Aorta (tissue), 5 donors: ENCODE measurements at places on chromosomes 1 and 21. TPM values are rescaled to one million over a fixed set of nuclear protein-coding genes. Genes with fewer than 3 reads are reported as not detected.

Gene OR2T10
- total RNA-seq: not detected

Gene NPHS2
- not detected for total RNA-seq

DNA sequence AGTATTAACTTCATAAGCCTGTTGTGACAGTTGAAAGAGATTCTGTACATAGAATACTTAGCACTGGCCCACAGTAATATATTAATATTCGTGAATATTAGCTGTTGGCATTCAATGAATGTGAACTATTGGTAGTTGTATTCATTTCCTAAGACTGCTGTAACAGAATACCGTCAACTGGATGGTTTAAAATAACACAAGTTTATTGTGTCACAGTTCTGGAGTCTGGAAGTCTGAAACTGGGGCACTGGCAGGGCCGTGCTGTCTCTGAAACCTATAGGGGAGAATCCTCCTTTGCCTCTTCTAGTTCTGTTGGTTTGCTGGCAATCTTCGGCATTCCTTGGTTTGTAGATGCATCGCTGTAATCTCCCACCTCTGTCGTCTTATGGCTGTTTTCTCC, 47.5 kb downstream of the OLFML3 start:
- H3K4me1 ChIP-seq: no peaks in the 10 kb centered on the region
- no peak overlapping the region for H3K27ac ChIP-seq
- DNase-seq: no peak
- no peaks in the 10 kb centered on the region for H3K27me3 ChIP-seq
- no peaks in the 10 kb centered on the region for H3K36me3 ChIP-seq
- no peak overlapping the region for H3K4me3 ChIP-seq

- DNase-seq: no peak
- no peaks in the 10 kb centered on the region for H3K4me1 ChIP-seq
- no peaks in the 10 kb centered on the region for H3K36me3 ChIP-seq
Measured at GRCh38 chr21:46399129-46399528, 59.6 kb upstream of the DIP2A start.
